ENCODE measurements at places on chromosomes 12 and 14.

DNA sequence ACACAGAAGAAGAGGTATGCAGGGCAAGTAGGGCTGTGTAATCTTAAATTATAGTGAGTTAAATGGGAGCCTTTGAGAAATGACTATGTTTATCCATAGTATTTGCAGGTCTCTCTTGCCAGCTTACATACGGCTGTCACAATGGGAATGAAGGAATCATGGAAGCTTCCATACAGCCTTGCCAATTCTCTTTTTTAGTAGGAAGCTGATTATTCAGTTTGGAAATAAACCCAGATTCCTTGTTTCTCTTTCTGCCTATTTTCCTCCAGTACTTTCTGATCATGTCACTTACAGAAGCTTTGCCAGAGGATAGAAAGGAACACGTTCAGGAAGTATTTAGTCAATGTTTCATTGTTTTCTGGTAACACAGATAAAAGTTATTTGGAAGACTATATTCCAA lies 217.4 kb upstream of the DIO2 start:
- DNase-seq = no peak

DNA sequence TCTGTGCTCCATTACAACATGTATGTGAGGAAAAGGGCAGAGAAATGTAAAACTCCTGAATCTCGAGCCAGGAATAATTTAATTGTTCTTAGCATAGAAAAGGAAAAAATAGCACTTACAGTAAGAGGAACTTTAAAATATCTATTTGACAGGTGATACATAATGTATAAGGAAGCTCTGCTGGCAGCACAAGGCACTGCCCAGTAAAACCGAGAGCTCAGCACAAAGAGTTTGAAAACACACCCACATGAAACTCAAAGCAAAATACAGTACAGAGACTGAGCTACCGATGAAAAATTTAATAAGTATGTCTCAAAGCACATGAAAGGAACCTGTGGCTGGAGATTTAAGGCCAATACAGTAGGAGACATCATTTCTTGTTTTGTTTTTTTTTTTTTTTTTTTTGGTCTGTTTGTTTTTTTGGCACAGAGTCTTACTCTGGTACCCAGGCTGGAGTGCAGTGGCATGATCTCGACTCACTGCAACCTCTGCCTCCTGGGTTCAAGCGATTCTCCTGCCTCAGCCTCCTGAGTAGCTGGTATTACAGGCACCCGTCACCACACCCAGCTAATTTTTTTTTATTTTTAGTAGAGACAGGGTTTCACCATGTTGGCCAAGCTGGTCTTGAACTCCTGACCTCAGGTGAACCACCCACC lies 19.2 kb downstream of the CLIP1 start:
- no peak for DNase-seq

- no peak for DNase-seq
Observed at GRCh38 chr14:83632375-83632774, 1897.6 kb upstream of the FLRT2 start.

DNA sequence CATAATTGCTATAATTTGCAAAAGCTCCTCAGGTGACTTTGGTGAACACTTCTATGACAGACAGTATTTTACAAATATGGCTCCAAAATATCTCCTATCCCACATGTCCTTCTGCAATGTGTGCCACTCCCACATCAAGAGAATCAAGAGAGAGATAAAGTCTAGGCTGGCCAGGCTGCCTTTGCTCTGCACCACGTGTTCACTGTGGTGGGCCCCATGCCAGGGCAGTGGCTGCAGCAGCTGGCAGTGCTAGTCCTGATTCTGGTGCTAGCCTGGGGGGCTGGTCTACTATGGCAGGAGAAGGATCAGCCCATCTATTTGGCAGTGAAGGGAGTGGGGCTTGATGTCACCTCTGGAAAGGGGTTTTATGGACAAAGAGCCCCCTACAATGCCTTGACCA lies 86.3 kb downstream of the DRAM1 start:
- peak; percentile 43 for DNase-seq

- DNase-seq = no peak
Observed at GRCh38 chr12:23356440-23356839, 593.0 kb downstream of the SOX5 start.

GRCh38 chr12:9977916-9978315 lies 6.7 kb downstream of the CLEC12A start:
- no peak for DNase-seq

GRCh38 chr12:101647711-101648110 lies 49.7 kb upstream of the CHPT1 start:
- DNase-seq = no peak

DNA sequence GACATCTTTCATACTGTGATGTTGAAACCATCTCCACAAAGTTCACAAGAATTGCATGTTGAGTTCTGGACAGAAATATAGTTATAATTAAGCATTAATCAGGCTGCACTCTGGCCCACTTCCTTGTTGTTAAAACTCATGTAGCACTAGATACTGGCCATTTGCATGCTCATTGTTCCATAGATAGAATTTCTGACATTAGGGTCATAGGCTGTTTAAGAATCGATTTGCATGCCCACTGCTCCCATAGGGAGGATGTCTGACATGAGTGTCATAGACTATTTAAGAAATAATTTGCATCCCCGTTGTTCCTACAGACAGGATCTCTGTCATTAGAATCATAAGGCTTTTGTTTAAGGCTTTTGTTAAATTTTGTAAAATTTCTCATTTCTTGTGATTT lies 50.2 kb downstream of the MYF5 start:
- no peak for DNase-seq

DNA sequence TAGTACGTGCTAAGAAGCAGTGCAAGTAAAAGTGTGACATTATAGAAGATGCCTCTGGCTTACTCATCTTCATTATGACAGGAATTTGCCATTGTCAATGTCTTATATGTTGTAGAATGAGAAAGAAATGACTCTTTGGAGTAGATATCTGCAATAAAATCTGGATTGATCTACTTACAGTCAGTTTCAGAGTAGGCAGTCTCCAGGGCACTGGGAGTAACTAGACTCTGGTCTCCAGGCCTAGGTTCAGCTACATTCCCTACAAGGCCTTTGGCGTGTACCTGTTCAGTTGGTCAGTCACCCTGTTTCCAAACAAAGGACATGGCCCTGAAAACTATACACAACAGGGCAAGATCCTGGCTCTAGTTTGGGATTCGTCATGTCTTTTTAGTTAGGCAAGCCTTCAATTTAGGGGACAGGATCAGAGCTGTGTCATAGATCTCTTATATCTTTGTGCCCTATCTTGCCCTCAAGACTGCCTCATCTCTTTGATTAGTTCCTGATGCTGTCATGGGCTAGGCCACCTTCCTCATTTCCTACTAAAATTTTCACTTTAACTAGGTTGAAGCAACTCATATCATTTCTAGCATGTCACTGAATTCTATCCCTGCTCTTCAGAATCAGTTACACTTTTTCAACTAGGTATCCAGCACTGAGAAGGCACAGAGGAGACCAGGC lies 410.0 kb downstream of the RAD51B start:
- DNase-seq = no peak

- DNase-seq = no peak
Observed at GRCh38 chr14:56585461-56586084, 6.0 kb downstream of the TMEM260 start.

DNA sequence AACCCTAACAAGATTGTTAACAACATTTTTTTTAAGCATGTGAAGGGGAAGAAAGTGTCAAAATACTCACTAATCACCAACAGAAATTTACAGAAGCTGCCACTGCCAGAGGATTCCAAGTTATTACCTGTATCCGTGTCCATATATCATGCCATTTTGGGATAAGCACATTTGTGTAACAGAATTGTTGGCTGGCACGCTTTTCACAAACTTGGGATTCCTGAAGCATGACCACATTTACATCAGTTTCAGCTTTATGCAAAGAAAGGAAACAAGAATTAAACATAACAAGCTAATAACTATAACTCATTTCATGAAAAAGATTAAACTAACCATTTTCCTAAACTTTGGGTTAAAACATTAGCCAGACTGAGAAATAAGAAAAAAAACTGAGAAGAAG lies 5.9 kb downstream of the NEMP1 start:
- no peak for DNase-seq

DNA sequence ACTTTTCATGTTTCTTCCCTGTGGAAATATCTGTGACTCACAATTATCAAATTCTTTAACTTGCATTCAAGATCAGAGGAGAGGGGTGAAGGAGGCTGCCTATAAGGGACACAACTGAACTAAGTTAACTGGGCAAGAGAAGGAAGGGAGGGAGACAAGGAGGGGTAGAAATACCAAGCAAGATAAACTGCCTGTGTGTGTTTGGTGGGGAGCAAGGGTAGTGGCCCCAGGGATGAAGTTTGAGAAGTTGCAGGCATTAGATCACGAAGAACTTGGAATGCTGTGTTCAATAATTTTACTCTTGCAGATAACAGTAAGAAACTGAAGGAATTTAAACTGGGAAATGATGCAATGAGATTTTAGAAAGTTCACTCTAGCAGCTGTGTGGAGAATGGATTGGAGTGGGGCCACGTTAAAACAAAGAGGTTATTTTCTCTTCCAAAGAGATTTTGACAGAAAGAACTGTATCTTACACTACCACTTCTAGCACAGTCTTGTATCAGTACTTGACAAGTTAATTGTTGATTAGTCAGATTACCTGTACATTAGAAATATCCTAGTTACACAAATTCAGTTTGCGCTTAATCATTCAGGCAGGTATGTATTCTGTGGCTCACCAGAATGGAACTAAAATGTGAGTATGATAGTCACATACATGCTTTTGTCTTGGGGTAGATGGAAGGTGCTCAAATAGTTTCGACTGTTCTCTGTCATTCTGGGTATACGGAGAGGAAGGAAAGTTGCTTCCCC lies 7.4 kb downstream of the PKP2 start:
- DNase-seq = no peak

DNA sequence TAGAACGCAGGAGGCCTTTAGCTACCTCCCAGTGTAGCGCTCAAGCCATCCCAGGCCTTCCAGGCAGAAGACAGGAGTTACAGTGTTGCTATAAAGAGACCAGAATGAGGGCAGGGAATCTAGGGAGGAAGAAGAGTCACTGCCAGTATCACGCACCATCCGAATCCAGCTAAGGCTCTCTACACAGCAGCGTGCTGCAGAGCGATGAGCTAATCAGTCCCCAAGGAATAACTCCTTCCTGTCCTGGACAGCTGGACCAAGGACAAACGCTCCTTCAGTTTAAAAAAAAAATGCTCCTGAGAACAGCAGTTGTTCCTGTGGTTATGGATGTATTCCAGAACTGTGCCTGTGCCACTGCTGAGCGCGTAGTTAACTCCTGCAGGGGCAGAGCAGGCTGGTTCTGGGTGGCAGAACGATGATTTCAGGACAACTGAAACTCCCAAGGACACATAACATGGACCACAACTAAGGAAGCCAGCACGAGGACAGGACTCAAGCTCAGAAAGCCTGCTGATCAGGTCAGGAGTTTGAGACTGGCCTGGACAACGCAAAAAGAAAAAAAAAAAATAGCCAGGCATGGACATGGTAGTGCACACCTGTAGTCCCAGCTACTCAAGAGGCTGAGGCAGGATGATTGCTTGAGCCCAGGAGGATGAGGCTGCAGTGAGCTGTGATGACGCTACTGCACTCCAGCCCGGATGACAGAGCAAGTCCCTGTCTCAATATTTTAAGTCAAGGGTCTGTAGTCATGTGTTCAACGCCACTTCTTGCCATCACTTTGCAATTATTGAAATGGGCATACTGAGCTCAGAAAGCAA lies 2.6 kb downstream of the IFFO1 start:
- DNase-seq = peak; percentile 62

DNA sequence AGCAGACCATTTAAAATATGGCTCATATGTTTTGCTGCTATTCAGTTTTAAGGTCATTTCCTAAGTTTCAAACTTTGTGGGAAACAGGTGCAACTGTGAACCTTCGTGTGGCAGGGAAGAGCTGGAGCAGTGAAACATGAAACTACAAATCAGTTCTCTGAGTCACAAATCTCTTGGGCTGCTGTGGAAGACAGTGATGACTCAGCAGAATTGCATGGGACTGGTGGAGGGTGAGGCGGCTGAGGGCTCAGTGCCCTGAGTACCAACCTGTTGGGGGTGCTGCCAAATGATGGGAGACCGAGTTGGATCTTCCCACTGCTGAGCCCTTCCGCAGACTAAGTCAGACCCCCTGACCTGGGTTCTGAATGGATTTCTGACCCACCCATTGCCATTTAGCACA lies 8.4 kb upstream of the CALM1 start:
- no peak for DNase-seq

- no peak for DNase-seq
Observed at GRCh38 chr12:50249464-50250182, 33.7 kb downstream of the LIMA1 start.

DNA sequence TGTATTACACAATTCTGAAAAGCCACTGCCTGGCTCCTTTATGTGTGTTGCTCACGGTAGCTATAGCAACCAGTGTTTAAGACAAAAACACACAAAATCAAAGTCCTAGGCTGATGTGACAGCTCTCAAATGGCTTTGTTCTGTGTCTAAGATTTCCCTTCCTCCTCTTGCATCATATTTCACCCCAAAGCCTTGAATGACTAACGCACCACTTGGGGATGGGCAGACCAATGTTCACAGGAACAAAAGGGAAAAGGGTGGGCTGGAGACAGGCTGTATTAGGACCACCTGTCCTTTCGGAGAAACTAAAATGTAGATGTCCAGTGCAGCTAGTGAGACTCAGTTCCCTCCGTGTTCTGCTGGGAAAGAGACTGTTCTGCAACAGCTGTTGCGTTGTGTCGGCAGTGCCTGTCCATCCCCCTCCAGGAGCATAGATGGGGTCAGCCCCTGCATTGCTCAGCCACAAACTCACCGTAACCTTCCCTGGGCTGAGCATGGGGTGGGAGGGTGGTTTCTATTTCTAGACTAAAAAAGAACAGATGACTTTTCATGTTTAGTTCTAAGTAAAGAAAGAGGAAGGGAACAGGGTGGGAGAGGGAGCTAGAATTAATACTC lies 26.8 kb upstream of the DAAM1 start:
- no peak for DNase-seq

DNA sequence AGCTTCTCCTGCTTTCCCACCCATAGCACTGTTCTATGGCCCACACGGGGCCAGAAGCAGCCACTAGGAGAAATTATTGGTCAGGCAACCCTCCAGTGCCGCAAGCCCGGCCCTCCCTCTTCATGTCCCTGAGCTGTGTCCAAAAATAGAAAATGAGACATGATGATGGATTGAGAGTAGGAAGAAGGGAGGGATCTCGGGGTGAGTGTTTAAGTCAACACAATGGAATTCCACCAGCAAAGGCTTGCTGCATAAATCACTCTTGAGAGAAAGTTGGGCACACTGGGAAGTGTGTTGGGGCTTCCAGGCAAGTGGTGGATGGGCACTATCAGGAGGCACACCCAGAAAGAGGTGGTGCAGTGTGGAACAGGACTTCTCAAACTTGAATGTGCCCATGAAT lies 94.2 kb downstream of the LLPH start:
- no peak for DNase-seq

DNA sequence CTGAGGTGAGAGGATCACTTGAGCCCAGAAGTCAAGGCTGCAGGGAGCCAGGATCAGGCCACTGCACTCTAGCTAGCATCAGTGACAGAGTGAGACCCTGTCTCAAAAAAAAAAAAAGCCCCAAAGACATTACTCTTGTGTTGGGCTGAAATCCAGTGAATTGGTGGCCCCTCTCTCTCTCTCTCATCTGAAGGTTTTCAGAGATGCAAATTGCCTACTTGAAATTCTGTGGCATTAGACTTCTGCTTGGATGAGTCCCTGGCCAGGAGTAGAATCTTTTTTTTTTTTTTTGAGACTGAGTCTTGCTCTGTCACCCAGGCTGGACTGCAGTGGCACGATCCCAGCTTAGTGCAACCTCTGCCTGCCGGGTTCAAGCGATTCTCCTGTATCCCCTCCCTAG lies 112.0 kb upstream of the ATF7IP start:
- DNase-seq = no peak

- no peak for DNase-seq
Observed at GRCh38 chr14:57834001-57834598, 31.8 kb downstream of the SLC35F4 start.
